Foreskin keratinocyte (primary cell): ENCODE measurements at places on chromosomes 6 and 20. TPM values are rescaled to one million over a fixed set of nuclear protein-coding genes. Genes with fewer than 3 reads are reported as not detected.

GRCh38 chr6:83062225-83062624 is 3.4 kb downstream of the UBE3D start:
- DNase-seq = no peak

DNA sequence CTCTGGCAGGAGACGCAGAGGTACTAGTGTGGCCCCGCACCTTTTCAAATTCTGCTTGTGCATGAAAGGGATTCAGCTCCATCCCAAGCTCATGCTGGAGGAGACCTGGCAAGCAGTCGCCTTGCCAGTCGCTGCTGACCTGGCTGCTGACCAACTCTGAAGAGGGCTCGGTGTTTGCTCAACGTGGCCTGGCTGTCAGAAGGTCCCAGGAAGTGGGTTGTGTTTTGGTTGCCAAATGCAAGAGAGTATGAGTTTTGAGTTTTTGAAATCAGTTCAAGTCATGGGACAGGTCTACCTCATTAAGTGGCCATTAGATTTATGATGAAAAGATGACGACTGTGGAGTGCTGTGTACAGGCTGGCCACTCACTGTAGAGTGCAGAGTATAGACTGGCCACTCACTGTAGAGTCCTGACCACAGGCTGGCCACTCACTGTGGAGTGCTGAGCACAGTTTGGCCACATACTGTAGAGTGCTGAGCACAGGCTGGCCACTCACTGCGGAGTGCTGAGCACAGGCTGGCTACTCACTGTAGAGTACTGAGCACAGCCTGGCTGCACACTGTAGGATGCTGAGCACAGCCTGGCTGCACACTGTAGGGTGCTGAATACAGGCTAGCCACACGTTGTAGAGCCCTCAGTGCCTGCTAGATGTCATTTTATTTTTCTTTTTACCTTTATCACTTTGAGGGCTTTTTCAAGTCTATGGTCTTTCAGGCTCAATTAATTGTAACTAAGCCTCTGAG is 193.9 kb downstream of the ZNF217 start:
- no peak for DNase-seq

GRCh38 chr6:5670811-5671561 is 335.7 kb downstream of the NRN1 start:
- DNase-seq = peak; percentile 82

GRCh38 chr20:40694246-40694645 is 5.2 kb upstream of the MAFB start:
- DNase-seq = no peak

GRCh38 chr6:50822078-50822476 is 3.4 kb downstream of the TFAP2B start:
- peak; percentile 59 for DNase-seq

- DNase-seq = no peak
Measured at GRCh38 chr6:146574211-146574610, 24.6 kb upstream of the ADGB start.

DNA sequence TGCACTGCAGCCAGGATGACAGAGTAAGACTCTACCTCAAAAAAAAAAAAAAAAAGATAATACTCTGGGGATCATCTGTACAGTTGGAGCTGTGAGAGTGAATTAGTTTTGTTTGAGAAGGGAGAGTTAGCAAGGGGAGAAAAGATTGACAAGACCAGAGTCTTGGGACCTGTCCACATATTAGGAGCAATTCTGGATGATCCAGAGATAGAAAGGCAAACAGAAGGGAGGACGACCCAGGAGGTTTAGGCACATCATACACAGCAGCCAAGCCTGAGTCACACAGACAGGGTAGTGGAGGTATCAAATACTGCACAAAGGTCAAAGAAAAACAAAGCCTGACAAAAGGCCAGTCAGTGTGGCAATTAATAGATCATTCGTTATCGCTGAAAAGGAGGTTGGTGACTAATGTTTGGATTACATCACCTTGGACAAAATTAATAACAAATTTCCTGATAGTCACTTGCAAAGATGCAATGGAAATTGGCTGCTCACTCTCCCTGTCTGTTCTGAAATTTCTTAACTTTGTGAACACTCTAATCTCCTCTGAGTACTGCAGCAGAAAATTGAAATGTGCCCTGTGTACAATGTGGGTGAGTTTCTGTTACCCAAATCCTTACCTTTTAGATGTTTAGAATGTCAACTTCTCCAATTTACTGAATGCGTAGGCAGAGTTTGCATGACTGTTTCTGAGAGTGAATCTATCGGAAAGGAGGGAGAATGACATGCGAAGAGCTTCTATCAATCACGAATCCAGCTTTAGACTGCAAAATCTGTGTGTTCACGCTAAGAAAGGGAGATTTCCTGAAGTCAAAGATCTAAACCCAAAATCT is 105.4 kb downstream of the TSHZ2 start:
- DNase-seq = peak; percentile 20

DNA sequence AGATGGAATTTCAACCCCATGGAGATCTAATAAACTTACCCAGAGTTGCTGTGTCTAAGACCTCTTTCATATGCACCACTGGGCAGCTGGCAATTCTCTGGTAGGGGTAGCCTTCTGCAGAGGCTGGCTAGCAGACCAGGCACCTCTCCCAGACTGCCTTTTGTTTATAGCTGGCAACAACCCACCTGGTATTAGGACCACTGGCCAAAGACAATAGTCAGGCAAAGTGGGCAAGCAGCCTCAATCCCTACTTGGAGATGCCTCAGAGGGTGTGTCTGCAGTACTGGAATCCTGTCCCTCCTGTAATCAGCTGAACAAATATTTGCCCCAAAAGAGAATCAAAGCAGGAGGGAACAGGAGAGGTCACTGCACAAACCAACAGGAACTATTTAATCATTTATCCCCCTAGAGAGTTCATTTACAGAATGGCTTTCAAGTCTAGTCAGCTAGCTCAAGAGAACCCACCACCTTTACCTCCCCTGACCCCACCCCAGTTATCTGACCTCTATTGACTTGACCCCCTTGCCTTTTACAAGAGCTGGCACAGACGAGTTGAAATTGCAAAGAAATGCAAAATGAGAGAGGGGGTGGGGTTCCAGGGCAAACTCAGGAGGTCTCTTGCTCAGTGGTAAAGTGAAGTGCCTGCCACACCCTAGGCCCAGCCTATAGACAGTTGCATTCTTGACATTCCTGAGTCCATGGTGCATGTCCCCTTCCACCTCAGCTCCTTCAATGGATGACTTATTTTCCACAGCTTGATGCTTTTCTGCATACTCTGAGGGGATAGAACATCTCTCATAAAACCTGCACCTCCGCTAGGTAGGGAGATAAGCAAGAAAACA is 2.8 kb downstream of the BCL2L1 start:
- DNase-seq = peak; percentile 76

- DNase-seq = no peak
Measured at GRCh38 chr6:74971633-74972032, 234.2 kb downstream of the COL12A1 start.

CTSA gene
- polyA plus RNA-seq = 49.9 and 54.5 TPM in 2 replicates

STMND1 gene
- not detected in 2 replicates for polyA plus RNA-seq
